ENCODE measurements at places on chromosomes 4 and X.

- no peak for DNase-seq
Observed at GRCh38 chr4:66071911-66072310, 401.6 kb upstream of the EPHA5 start.

DNA sequence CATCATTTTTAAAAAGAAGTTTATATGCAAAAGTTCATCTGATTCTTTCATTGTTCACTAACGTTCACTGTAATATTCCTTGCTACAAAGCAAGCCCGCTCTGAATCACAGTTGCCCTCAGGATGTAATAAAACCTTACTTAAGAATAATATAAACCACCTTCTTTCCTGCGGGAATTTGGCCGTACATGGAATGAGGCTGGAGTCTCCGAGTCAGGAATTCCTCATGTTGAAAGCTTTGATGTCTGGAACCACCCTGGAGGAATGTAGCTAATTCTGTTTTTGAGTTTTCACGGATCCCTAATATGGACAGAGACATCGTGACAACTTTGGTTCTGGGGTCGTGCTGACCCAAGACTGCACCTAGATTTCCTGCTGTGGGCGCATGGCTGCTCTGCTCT, 58.5 kb downstream of the CRLF2 start:
- no peak for DNase-seq

GRCh38 chrX:13093529-13094140, 49.2 kb upstream of the FAM9C start:
- DNase-seq, result no peak

GRCh38 chrX:18828832-18829404, 121.5 kb downstream of the PPEF1 start:
- no peak for DNase-seq

DNA sequence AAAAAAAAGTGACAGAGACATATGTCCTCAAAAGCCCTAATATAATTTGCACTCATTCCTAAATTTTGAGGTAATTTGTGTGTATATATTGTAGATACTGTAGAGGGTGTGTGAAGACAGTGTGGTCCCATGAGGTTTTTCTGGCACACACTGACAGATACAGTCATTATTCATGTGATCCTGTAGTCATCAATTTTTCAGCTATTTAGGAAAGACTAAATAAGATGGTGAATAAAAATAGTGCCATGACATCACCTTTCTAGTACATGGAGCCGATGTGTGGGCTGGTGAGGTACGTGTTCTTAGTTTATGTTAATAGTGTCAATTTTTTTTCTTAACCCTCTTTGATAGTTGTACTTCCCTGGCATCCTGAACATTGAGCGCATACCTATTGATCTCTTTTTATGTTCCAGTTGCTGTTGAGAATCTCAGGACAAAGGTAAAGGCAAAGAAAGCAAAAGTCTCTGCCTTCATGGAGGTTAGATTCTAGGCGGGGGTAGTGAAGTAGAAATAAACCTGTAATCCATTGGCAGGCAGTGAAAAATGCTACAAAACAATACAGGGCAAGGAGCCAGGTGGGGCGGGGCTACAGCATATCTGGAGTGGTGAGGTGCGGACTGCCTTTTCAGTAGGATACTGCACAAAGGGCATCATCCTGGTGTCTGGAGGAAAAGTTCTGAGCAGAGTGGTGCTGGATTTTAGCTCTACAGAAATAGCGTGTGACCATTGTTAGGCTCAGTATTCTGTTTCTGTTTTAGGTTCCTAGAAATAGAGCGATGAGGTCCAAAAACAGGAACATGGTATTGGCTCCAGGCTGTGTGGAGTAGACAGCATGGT, 93.8 kb downstream of the ARHGAP10 start:
- no peak for DNase-seq

DNA sequence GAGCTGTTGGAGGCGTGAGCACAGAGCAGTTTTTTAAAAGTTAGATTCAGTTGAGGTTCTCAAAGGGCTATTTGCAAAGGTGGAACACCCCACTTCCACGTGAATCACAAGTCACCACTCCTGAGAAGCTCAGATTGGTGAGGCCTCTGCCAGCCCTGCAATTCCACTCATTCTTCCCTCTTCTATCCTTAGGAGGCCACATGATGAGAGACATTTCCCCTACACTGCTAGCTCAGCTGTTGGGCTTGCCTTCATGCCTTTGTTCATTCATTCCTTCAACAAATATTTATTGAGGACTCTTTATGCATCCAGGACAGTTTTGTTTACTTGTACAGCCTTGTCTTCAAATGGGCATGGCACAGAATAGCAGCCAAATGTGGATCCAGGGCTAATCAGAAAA, 3.7 kb downstream of the SRPX2 start:
- no peak for DNase-seq

DNA sequence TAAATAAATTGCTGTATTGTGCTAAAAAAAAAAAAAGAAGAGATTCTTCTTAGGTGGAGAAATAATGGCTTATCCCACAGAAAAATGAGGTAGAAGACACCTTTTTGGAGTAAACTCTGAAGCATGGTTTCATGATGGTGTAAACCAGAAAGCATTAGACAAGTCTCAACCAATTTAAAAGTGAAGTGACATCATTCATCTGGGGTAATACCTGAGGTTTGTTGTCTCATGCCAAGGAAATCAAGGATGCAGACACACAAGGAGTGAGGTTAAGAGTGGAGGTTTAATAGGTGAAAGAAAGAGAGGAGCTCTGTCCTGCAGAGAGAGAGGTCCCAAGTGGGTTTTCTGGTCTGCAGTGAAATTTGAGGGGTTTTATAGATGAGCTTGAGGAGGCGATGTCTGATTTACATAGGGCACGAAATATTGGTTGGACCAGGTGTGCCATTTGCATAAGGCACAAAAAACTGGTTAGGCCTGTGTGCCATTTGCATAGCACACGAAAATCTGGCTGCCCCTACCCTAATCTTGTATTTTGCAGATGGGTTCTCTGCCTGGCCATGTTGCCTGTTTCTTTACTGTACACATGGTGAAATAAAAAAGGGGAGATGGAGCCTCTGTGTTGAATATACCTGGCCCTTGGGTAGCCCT, 25.0 kb upstream of the CWH43 start:
- no peak for DNase-seq

DNA sequence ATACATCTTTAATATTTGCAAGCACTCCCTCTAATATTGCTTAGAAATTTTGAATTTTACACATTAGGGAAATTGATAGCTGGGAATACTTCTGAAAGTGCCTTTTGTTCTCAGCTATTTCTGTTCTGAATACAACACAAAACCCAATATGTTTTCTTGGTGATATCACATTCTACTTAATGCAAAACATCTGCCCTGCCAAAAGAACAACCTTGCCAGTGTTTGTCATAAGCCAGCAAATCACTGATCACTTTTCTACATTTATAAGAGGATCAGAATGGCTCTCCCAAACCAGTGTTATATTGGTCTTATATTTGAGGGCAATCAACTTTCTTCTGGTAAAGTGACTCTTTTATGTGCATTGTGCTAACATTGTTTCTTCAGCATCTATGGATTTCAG, 126.8 kb upstream of the APOOL start:
- no peak for DNase-seq

GRCh38 chr4:125368146-125368545, 53.4 kb downstream of the FAT4 start:
- no peak for DNase-seq

GRCh38 chrX:43559644-43560043, 96.5 kb upstream of the MAOA start:
- DNase-seq, result no peak
